Stimulated activated CD8-positive, alpha-beta memory T cell treated with anti-CD3 and anti-CD28 coated beads, Interleukin-7, amount 100 ng/mL, for 24 hours (primary cell): ENCODE measurements at places on chromosomes 1 and 21.

- no peak for DNase-seq
Measured at GRCh38 chr1:167429612-167430011, 88.7 kb downstream of the CD247 start.

DNA sequence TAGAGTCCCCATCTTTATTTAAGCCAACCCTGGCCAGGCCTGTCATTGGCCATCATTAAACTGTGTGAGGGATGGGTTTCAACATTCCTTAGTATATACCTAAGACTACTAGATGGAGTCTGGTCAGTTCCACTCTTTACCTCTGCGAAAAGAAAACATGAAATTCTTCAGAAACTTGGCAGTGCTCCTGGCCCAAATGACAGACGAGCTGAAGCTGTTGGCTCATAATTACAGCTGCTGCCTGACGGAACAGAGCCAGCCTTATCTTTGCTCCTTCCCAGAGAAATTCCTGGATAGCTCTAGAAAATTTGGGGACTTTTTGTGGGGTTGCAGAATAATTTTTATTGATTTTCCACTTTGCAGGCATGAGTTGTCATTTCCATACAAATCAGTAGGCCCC is 30.4 kb downstream of the NPHS2 start:
- no peak for DNase-seq

DNA sequence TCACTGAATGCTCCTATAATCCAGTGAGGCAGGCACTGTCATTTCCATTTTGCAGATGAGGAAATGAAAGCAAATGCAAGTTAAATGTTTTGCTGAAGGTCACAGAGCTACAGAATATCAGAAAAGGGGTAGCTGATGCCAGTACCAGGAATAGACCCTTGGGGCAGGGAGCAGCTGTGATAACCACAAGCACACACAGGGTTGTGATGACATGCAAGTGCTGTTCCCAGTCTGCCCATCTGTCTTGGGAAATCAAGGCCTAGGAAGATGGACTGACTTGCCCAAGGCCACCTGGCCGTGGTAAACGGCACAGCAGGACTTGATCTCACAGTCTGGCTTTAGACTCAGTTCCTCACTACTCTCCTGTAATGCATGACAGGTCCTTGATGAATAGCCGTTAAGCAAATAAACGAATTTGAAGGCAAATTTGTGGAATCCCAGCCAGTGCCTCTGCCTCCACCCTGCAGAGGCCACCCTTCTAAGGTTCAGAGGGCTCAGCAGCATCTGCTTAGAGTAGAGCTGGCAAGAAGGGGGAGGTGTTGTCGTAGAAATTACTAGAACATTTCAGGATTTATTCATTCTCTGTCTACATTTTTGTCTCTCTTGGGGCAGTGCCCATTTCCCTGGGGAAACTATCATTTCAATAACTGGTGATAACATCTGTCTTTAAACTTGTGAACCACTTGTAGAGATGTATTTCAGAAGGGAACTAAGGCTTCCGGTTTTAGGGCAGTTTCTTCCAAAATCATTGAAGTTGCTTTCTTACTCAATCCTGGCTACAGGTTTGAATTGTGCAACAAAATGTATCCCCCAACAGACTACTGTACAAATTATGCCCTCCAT is 53.2 kb upstream of the MRPS6 start:
- DNase-seq: no peak

- DNase-seq: no peak
Measured at GRCh38 chr1:6054596-6054995, 8.9 kb downstream of the KCNAB2 start.

GRCh38 chr1:110056776-110057175 is 13.7 kb downstream of the ALX3 start:
- no peak for DNase-seq

- no peak for DNase-seq
Measured at GRCh38 chr21:35932232-35932911, 128.0 kb downstream of the SETD4 start.

DNA sequence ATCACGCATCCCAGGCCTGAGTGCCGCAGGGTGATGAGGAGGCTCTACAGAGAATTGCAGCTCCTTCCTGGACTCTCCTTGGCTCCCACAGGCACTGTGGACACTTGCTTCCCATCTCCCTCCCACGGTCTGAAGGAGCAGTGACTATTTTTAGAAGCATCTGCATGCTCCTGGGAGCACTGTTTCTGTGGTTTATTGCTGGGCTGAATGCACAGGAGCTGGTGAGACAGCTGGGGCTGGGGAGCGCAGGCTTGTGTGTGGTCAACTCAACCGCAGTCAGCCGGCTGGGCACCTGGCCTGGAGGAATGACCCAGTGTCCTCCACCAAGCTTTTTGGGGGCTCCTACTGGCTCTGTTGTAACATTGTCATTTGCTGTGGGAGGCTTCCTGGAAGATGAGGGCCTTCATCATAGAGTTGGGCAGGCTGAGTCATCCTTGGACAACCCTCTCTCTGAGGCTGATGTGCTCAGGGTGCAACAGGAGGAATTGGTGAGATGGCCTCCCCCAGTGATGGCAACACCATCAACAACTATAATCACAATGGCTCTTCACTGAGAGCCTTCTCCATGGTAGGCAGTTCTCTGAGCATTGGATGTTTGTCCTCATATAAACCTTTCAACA is 1.7 kb downstream of the NFASC start:
- DNase-seq: no peak

- no peak for DNase-seq
Measured at GRCh38 chr1:190273161-190273560, 204.5 kb downstream of the BRINP3 start.

GRCh38 chr1:201917362-201918033 is 28.8 kb downstream of the SHISA4 start:
- DNase-seq: no peak

- no peak for DNase-seq
Measured at GRCh38 chr21:31011412-31011811, 26.9 kb downstream of the KRTAP19-8 start.

DNA sequence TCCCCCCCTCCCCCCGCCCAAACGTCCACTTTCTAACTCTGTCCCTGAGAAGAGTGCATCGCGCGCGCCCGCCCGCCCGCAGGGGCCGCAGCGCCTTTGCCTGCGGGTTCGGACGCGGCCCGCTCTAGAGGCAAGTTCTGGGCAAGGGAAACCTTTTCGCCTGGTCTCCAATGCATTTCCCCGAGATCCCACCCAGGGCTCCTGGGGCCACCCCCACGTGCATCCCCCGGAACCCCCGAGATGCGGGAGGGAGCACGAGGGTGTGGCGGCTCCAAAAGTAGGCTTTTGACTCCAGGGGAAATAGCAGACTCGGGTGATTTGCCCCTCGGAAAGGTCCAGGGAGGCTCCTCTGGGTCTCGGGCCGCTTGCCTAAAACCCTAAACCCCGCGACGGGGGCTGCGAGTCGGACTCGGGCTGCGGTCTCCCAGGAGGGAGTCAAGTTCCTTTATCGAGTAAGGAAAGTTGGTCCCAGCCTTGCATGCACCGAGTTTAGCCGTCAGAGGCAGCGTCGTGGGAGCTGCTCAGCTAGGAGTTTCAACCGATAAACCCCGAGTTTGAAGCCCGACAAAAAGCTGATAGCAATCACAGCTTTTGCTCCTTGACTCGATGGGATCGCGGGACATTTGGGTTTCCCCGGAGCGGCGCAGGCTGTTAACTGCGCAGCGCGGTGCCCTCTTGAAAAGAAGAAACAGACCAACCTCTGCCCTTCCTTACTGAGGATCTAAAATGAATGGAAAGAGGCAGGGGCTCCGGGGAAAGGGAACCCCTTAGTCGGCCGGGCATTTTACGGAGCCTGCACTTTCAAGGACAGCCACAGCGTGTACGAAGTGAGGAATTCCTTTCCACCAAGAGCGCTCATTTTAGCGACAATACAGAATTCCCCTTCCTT is 158.1 kb downstream of the RUNX1 start:
- no peak for DNase-seq

- no peak for DNase-seq
Measured at GRCh38 chr21:39159342-39160063, 23.7 kb downstream of the PSMG1 start.

GRCh38 chr1:210437111-210437510 is 108.4 kb downstream of the HHAT start:
- DNase-seq: no peak

DNA sequence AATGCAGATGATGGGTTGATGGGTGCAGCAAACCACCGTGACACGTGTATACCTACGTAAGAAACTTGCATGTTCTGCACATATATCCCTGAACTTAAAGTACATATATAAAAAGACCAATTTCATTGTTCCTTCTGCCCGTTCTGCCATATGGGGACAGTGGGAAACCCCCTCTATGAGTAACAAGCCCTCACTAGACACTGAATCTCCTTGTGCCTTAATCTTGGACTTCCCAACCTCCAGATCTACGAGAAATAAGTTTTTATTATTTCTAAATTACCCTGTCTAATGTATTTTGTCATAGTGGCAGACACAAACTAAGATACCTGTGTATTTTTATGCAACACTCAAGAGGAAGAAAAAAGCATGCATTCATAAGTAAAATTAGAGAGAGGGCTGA is 10.0 kb downstream of the GBP7 start:
- DNase-seq: no peak

DNA sequence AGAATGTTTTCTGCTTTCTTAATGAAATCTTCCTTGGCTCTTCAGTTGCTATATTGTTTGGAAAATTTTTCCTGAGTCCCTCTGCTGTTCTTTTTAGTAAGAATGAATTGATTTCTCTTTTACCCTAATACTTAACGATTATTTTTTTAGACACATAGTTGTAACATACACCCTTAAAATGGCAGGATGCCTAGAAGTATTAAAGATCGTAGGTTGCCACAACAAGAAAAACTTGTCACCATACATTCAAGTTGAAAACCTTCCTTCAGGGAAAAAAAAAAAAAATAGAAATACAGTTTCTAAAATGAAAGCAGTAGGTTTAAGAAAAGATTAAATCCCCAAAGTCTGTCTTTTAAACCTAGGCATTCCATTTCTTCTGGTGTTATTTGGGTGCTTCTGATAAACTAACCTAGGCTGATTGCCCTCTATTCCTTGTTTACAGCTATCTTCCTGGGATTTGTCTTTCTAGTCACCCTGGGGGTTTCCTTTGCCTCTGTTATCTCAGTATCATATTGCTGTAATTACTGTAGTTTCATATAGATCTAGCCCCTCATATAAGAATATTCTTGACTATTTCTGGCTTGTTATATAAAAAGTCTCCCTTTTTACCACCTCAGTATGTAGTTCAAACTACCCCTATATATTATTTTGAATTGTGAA is 16.8 kb downstream of the SUCO start:
- no peak for DNase-seq

GRCh38 chr21:21085206-21085605 is 87.0 kb downstream of the NCAM2 start:
- DNase-seq: no peak

GRCh38 chr1:214492401-214493075 is 58.9 kb downstream of the PTPN14 start:
- no peak for DNase-seq

DNA sequence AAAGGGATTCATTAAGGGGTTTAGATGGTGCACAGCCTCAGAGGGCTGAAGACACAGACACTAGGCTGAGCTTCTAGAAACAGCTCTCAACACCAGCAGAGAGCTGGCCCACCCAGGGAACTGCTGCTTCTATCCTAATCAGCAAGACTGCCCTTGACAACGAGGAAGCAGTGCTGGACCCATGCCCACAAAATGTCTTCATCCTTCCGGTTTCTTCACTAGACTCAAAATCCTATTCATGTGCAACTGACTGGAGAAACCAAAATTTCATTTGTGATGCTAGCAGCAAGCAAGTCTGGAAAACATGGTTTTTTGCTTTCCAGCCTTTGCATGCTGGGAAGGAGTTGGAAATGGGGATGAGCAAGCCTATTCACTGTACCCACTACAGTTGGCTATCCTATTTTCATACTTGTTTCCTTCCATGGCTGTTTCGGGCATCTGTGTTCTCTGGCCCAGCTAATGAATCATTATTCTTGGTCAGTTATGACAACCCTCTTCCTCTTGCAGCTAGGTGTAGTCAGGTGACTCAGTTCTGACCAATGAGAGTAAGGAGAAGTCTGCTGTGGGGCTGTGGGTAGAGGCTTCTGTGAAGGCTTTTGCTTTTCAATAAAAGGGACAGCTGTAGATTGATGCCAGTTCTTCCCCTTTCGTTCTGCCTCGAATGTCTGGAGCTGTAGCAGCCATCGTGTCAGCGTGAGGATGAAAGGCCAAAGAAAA is 14.6 kb upstream of the TMEM61 start:
- no peak for DNase-seq

GRCh38 chr1:2455757-2456156 is 20.3 kb upstream of the PLCH2 start:
- DNase-seq: no peak

DNA sequence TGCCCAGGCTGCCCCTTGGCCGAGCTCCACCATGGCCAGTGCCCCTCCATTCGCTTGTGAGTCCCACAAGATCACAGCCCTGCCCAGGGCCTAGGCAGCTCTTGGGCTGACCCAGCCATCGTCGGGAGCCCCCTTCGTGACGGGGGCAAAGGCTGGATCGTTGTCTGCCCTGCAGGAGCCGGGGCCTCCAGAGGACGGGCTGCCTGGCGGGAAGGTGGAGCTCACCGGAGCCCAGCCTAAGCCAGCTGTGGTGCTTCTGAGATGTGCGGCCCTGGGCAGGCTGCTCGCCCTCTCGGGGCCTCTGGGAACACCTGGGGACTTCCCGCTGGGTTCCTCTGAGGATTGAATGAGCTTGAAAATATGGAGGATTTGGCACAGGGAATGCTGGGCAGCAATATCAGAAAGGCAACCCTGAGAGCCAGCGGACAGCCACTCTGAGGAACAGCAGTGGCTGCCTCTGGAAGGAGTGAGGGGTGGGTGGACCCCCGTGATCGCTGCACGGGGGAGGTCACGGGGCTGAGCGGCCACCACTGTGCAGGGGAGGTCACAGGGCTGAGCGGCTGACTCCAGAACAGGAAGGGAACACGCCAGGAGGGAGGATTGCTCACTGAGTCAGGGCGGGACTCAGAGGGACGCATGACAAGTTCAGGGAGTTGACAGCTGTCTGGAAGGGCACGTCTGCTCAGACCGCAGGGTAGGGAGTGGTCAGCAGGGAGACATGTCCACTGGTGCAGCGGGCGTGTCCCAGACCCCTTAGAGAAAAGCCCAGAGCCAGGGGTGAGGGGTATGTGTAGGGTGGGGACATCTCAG is 19.3 kb downstream of the TP73 start:
- DNase-seq: no peak

DNA sequence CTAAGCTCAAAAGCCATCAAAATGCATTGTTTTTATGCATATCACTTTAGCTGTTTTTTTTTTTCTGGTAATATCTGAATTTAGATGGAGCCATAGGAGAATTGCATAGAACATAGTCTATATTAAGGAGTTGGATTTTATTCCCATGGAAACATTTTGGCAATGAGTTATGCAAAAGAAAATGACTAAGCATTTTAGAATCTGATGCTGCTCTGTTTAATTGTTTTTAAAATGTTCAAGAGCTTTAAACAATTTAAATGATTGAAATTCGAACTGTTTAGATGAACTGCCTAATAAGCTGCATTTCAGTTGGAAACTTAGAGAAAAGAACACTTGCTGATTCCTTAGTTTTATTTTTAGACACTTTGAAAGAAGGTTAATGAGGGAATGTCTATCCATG is 1531.5 kb upstream of the B3GALT2 start:
- no peak for DNase-seq

DNA sequence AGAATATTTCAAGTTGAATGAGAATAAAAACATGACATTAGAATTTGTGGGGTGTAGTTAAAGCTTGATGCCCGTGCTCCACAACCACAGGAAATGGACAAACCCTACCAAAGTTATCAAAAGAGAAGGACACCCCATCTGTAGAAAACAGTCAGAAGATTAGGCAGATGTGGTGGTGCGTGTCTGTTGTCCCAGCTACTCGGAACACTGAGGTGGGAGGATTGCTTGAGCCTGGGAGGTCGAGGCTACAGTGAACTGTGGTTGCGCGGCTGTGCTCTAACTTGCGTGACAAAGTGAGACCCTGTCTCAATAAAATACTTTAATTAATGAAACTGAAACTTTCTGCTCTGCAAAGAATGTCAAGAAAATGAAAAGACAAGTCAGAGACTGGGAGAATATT is 1.5 kb upstream of the SPATC1L start:
- DNase-seq: no peak
